Activated T-cell treated with anti-CD3 and anti-CD28 coated beads for 1 hour (primary cell): ENCODE measurements at places on chromosomes 2 and 18.

GRCh38 chr2:144941743-144942488, 422.0 kb upstream of the ZEB2 start:
- no peak for DNase-seq

- DNase-seq, result no peak
These were observed 86.2 kb downstream of the METTL8 start for GRCh38 chr2:171347591-171348032.

- DNase-seq, result no peak
These were observed 329.7 kb upstream of the MEIS1 start for GRCh38 chr2:66105066-66105753.

DNA sequence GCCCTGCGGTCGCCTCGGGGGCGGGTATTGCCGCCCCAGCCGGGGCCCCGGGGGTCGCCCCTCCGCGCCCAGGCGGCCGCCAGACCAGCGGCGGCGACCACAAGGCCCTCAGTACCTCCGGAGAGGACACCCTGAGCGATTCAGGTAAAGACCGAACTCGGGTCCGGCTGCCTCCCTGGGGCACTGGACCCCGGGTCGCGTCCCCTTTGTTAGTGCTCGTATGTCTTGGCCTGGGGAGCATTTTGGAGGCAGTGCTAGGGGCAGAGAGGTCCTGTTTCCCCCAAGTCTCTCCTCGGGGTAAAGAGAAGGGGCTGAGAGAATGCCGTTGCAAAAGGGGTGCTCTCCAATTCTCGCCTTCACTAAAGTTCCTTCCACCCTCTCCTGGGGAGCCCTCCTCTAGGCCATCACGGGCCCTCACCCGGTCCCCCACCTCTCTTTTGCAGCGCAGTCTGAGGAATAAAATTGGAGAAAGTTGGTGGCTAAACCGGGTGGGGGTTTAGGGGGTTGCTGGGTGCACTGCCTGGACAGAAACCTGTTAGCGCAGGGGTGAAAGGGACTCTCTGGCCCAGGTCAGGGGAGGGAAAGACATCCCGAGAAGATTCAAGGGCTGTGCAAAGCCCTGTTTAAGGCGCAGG, 2.5 kb downstream of the MYCN start:
- no peak for DNase-seq

GRCh38 chr2:127860130-127860529, 2.2 kb upstream of the POLR2D start:
- no peak for DNase-seq

DNA sequence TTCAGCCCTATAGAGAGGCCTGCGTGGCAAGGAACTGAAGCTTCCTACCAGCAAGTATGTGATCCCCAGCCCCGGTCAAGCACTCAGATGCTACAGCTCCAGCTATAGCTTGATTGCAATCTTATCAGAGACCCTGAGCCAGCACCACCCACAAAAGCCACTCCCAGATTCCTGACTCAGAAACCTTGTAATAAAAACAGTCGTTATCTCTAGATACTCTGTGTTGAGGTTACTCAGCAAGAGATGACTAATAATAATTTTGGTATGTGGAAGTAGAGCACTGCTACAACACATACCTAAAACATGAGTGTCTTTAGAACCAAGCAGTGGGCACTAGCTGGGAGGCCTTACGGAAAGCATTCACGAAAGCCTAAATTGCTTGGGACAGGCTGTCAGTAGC, 216.9 kb downstream of the UXS1 start:
- DNase-seq, result no peak

DNA sequence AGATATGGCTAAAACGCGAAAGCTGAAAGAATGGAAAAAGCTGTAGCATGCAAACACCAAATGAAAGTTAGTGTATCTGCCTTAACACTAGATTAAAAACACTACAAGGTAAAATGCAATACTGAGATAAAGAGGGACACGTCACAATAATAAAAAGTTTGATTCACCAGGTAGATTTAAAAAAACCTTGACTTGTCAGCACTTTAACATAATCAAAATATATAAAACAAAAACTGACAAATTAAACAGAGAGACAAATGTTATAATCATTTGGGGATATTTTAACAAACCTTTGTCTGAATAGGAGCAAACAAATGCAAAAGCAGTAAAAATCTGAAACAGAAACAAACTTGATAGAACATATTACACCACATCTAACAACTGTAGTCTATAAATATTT, 18.3 kb downstream of the TLK1 start:
- DNase-seq, result no peak

DNA sequence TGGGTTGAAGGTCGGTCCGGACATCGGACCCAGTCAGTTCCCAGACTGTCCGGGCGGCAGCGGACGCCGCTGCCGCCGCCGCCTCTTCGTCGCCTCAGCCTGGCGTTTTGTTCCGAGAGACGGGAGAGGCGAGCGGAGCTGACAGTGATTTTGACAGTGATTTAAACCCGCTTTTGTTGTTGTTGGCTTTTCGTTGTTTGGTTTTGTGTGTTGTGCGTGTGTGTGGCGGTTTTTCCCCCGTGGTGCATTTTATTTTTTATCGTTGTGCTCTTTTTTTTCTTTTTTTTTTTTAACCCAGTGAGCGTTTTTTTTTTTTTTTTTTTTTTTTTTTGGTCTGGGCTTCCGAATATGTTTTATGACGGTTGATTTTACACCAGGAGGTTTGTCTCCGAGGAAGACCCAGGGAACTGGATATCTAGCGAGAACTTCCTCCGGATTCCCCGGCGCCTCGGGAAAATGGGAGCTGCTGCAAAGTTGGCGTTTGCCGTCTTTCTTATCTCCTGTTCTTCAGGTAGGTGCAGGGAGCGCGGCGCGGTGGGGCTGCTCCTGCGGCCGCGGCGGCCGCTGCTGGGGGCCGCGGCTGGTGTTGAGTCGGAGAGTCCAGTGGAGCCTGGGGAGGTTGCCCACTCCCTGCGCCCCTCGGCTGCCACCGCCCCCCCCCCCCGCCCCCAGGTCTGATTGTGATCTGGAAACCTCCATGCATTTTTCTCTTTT, at the start of gene ACVR2A:
TSS of gene ACVR2A (plus strand) at position 333 of the 714 bp plus-strand sequence. CDS start at position 457, 124 bp downstream.
- peak; percentile 14 for DNase-seq

DNA sequence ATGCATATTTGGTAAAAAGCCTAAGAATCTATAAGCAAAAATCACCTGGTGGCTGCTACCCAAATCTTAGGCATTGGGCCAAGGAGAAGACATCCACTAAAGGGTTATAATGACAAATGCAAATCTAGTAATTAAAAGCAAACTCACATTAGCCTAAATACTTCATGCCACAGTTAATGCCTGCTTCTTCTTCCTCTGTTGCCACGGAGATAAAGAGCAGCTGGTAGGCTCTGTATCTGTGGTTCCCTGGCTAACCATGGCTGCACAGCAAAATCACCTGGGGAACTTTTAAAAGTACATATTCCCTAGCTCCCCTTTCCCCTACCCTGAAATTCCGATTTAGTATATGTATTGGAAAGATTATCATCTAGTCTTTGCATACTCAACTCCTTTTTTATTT, 114.3 kb downstream of the LNPK start:
- no peak for DNase-seq

GRCh38 chr2:166135152-166135848, 7.5 kb upstream of the SCN1A start:
- no peak for DNase-seq

- DNase-seq, result no peak
These were observed 207.9 kb downstream of the GLI2 start for GRCh38 chr2:120943403-120944034.

GRCh38 chr2:205694256-205694655, 12.0 kb downstream of the NRP2 start:
- no peak for DNase-seq

DNA sequence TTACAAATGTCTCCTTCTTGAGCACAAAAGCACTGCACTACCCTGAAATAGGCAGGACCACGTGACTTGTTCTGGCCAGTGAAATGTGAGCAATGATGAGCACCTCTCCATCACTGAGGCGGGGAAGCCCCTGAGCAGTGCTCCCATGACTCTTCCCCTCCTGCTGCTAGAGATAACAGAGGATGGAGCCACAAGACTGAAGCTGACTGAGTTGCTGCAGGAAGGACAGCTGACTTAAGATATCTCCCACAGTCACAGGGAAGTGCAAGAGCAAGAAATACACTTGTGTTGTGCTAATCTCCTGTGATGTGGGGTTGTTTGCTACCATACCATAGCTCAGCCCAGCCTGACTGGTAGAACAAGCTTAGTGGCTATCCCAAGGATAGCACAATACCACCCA, 38.7 kb downstream of the STK39 start:
- no peak for DNase-seq

DNA sequence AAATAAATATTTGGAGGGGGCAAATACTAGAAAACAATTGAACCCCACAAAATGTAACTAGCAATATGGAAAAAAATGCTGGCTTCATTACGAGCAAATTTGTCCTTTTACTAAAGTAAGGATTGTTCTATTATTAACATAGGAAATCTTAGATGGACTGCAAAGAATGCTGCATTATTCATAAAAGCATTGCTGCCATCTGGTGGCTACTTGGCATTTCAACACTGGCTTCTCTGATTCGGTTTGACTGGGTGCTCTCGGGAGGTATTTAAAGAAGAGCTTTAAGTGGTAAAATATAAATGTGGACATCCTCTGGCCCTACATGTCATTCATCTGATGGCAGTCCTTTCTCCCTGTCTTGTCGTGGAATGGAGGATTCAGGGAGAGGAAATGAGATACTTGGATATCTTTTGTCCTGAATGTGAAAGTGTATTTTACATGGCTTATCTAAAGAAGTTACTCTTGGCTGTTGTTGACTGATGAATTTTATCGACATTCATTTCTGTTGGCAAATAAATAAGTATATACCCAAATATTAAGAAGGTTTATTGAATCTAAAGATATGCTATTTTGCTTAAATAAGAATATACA, 130.2 kb downstream of the ARHGAP15 start:
- DNase-seq, result peak; percentile 57

DNA sequence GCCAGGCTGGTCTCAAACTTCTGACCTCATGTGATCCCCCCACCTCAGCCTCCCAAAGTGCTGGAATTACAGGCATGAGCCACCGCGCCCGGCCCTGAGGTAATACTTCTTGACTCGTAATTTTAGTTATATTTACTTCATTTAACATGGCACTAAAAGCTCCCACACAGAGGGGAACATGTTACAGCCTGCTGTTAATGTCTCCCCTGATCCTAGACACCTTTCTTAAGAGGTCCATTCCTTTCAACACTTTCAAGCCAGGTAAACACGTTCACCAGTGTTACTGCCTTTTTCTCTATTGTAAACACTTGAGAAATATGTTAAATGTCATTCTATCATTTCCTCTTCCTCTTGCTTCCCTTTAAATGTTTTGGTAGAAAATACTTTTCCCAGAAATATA, 161.4 kb downstream of the METTL4 start:
- no peak for DNase-seq

DNA sequence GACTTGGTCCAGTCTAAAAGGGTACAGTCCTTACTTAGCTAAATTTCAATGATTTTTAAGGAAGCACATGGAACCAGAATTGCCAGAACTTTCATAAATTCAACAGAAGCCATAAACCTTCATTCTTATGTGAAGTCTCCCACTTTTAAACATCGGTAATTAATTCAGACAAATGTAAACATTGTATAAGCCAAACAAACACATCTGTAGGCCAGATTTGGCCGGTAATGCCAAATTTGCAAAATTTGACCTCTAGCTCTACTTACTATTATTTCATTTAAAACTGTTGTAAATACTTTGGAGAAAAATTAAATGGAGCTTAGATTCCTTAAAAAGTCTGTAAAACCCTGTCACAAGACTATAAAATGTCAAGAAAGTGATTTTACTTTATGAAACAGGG, 83.2 kb upstream of the GALNT5 start:
- no peak for DNase-seq

GRCh38 chr2:178912416-178913048, 105.3 kb upstream of the TTN start:
- DNase-seq, result no peak

DNA sequence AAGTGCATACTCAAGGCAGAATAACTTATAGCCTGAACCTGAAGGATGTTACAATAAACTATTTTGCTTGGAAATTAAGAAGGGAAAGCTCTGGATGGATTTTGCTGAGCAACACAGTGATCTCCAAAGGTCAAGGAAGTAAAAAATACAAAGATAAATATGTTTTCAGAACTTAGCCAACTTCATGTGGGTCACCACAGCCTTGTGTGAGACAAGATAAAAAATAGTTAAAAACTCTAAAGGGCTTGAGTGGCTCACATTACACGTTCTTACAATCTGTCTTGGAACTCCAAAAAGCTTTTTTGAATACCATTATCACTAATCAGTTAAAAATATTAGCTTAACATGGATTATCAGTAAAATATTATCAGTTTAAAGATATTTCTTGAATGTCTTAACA, 28.9 kb upstream of the MTX2 start:
- DNase-seq, result no peak

DNA sequence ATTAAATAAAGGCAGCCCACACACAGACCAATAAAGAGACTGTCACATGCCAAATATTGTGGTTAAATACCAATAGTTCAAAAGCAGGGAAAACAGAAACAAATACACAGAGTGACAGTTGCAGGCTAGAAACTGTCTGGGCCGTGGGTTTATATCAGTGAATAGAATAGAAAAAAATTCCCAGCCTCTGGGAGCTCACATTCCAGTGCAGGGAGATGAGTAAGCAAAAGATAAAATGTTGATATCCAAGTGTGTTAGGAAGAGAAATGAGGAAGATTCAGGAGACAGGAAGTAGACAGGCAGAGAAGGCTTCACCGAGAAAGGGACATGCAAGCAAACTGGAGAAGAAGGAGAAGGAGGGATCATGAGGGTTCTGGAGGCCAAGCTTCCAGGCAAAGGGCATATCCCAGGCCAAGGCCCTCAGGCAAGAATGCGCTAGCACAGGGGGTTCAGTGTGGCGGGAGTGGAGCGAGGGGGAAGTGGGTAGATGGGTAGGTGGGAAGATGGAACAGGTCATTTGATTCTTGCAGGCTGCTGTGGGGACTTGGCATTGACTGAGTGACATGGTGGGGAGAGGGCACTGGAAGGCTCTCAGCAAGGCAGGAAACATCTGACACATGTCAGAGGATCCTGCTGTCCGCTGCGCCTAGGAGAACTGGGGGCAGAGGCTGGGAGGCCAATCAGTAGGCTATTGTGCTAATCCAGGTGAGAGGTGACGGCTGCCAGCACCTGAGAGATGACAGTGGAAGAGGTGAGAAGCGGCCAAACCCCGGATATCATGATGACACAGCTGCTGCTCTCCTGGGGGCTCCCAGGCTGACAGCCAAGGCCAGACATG, 89.2 kb downstream of the ZBTB7C start:
- DNase-seq, result no peak

DNA sequence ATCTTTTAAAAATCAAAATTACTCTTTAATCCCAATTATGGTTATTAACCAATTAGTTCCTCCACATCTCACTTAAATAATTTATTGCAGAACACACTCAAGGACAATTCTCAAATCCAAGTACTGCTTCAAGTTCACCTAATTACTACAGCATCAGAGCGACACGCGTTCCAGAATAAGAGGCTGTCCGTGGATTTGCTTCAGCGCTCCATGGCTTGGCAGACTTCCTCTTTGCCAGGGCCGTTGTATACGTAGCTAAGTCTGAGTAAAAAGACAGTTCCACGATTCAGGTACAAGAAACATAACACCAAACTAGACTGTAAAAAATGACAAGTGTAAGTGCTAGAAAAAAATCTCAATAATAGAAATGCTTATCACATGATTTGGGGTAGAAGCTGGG, 153.2 kb upstream of the MYT1L start:
- DNase-seq, result no peak
